ENCODE measurements at places on chromosomes 5 and 9.

- no peak for DNase-seq
Measured at GRCh38 chr5:80275347-80275746, 19.5 kb upstream of the SERINC5 start.

GRCh38 chr5:180330270-180330648, 22.9 kb downstream of the GFPT2 start:
- no peak for DNase-seq

DNA sequence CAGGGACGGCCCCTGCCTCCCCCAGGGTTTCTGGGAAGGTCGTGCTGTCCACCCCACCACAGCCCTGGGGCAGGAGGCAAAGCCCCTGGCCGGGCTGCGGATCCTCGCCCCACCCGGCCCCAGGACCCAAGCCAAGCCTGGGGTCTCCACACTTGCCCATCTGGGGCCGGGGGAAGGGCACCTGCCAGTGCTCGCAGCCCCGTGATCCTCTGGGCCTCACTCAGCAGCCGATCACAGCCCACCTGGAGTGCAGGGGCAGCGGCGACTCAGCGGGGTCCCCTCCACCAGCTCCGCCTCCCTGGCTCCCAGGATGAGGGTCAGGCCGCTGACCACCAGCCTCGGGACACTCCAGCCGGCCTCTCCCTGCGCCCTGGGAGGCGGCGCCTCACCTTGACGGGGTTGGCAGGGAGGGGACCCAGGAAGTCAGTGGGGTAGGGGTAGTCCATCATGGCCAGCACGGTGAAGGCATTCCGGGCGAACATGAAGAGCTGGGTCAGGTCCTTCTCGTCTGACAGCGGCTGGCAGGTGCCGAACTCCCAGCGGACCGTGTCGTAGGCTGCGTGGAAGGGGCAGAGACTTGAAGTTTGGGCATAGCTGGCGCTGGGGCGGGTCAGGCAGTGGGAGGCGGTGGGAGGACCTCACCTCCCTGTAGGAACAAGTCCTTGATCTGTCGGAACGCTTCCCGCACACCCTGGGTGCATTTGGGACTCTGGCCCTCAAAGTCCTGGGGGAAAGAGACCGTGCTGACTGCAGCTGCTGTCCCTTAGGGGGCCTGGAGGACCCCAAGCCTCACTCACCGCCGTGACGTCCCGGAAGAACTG, 1.8 kb downstream of the DPP7 start:
- DNase-seq: no peak

GRCh38 chr5:122473138-122473843, 161.3 kb downstream of the SNCAIP start:
- DNase-seq: no peak

DNA sequence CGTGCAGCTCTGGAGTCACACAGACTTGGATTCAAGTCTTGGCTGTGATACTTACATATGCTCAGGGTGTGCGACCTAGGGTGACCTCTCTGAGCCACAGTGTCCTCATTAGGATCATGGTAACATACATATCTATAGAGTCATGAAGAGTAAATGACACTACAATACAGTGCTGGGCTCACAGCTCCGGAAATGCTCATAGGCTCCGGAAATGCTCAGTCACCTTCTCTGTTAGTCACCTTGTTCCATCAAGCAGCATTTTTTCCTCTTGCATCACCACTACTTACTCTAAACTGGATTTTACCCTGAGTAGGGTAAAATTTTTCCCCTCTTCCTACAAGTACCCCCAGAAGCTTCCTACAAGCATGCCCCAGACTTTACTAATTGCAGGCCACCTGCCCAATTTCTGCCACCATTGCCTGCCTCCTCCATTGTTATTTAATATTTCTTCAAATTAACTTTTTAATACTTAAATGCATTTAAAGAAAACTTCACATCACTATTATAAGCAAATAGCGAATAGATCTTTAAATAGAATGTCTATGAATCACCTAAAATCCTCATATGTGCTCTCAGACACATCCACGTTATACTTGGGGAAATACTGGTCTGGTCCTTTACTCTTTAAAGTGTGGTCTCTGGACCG, 147.6 kb upstream of the SPRY4 start:
- peak; percentile 24 for DNase-seq

DNA sequence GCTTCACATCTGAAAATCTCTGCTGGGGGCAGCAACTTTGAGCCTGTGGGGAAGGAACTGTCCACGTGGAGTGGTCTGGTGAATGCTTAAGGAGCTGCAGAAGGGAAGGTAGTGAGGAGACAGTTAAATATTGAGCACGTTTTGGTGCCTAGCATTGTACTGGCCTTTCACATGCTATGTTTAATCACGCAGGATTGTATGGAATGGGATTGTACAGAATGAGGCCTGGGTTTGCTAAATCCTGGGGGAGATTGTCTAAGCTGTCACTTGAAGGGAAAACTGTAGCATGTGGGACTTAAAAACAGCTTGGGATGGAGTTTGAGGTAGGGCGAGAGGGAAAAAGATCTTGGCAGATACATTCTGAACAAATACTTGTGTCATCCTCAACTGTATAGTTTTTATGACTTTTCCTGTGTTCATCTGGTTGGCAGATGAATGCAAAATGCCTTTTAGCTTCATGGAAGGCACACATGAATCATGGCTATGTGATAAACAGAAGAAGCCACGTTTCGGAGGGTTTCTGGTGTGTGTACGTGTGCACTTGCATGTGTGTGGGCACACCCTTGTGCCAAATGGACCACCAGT, 106.6 kb downstream of the TMC1 start:
- no peak for DNase-seq

- DNase-seq: no peak
Measured at GRCh38 chr5:95881833-95882232, 59.3 kb upstream of the GLRX start.

GRCh38 chr5:181187500-181188213, 17.3 kb downstream of the TRIM7 start:
- no peak for DNase-seq

DNA sequence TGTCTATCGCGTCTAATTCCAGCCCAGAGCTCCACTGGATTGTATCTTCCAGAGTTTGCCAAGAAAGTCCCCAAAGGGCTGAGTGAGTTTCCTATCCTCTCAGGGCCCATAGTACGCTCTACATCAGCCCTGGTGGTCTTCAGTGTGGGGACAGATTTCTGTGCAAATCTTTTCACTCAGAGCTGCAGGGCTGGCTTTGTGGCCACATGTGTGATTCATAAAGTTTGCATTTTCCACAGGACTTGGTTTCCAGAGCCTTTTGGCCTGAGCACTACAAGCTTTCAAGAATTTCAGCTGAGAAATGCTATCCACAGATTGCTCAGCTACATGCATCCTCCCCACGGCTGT, 76.7 kb upstream of the CXCL14 start:
- DNase-seq: no peak

- DNase-seq: no peak
Measured at GRCh38 chr9:132578367-132578932, 4.0 kb upstream of the BARHL1 start.

GRCh38 chr9:132982458-132982857, 4.0 kb downstream of the GFI1B start:
- DNase-seq: no peak

DNA sequence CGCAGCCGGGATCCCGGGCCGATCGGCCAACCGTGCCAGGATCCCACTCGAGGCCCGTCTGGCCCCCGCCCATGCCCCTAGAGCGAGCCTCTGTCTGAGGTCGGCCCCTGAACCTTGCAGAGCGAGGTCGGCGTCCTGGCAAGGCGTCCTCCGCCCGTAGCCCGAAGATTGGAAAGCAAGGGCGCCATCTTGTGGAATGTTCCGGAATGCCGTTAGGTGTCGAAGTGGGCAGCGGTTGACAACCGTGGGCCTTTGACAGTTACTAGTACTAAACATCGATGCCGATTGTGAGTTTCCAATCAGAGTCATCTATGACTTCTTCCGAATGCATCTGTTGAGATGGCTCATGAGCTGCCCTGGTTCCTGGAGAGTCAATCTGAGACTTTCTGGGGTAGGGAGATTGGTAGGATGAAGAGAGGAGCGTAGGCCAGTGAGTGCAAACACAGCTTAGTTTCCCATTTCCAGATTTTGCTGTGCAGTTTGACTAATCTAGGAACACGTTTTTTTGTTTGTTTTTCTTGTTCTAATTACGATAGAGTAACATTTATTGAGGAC, 923 bp upstream of the PLK2 start:
- peak; percentile 73 for DNase-seq

GRCh38 chr5:112417931-112418658, 982 bp downstream of the EPB41L4A start:
- no peak for DNase-seq

DNA sequence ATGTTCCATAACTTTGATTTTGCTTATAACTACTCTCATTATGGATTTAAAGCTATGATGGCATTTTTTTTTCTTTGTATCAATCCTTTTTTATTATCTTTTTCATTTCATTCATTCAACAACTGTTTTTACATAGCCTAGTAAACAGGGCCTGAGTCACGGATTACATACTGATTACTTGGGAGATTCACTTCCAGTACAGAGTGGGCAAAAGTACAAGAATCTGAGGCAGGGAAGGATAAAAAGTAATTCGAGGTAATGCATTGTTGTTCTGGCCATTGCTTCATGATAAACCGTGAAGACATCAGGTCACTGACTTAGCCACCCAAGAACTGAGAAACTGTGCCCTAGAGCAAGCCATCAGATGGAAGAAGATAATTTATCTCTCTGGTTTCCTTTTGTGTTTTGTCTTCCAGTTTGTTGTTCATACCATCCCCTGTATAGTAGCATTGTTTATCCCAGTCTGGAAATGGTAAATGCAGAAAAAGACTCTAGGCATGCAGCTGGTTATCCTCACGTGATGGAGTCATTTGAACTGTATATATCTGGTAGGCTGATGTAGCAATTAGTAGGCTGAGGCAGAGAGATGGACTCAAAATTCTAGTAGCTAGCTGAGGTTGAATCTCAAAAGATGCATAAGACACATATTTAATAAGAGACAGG, 145.6 kb downstream of the CNTLN start:
- no peak for DNase-seq

DNA sequence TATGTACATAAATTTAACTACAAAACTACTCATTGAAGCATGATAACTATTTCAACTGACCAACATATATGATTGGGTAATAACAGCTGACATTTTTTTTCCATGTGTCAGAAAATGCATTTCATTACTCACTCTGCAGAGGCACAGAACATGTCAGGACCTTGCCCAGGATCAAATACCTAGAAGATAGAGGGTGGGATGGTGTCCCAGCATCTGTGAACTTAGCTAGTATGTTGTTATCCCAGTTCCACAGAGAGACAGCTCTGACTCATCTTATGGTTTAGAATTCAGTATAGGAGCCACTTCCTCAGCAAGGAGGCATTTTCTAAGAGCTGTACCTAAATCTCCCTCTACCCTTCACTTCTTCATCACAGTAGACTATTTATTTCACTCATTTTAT, 1198.6 kb upstream of the ACO1 start:
- DNase-seq: no peak

All from effector memory CD4-positive, alpha-beta T cell (primary cell).